ENCODE measurements at places on chromosomes 1 and 21. TPM values are rescaled to one million over a fixed set of nuclear protein-coding genes. Genes with fewer than 3 reads are reported as not detected.

- no peak overlapping the region for H3K4me3 ChIP-seq
- H3K27me3 ChIP-seq, result peaks cover 44% of the 10 kb centered on the region
- no peak for DNase-seq
- H3K27ac ChIP-seq, result no peak overlapping the region
These were observed 248.0 kb upstream of the FOXD3 start for GRCh38 chr1:63074321-63074720.

The LCE6A gene
- total RNA-seq, result not detected

- DNase-seq, result no peak
- no peak overlapping the region for H3K4me3 ChIP-seq
- H3K27ac ChIP-seq, result no peak overlapping the region
- H3K27me3 ChIP-seq, result peaks cover 4% of the 10 kb centered on the region
These were observed 265.1 kb downstream of the PTPRU start for GRCh38 chr1:29501227-29501976.

DNA sequence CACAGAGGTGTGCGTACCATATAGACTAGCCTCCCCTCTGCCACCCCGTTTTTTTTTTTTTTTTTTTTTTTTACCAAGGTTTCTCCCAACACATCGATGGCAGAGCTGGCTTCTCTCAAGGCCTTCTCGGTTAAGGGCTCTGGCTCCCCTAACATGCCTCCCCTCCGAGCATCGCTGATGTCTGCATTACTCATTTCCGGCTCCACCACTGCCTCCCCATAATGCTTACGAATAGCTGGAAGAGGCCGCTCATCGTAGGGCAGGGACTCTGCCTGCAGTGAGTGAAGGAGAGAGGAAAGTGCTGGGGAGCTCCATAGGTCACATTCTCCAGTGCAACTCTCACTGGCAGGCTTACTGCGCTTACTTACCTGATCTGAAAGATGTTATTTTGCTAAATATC is 20.6 kb downstream of the CEP104 start:
- no peaks in the 10 kb centered on the region for H3K27me3 ChIP-seq
- no peak for DNase-seq
- no peaks in the 10 kb centered on the region for H3K4me1 ChIP-seq
- H3K4me3 ChIP-seq, result no peak overlapping the region
- H3K36me3 ChIP-seq, result peaks cover 54% of the 10 kb centered on the region
- no peak overlapping the region for H3K27ac ChIP-seq

GRCh38 chr1:189499736-189500135 is 977.9 kb downstream of the BRINP3 start:
- no peaks in the 10 kb centered on the region for H3K27me3 ChIP-seq
- DNase-seq, result no peak
- H3K4me3 ChIP-seq, result no peak overlapping the region
- H3K27ac ChIP-seq, result no peak overlapping the region
- no peaks in the 10 kb centered on the region for H3K36me3 ChIP-seq

The RAB3B gene
- total RNA-seq, result not detected

- DNase-seq, result no peak
- no peak overlapping the region for H3K4me3 ChIP-seq
- H3K27me3 ChIP-seq, result peaks cover 15% of the 10 kb centered on the region
These were observed 79.5 kb upstream of the ZNF648 start for GRCh38 chr1:182141040-182141439.

DNA sequence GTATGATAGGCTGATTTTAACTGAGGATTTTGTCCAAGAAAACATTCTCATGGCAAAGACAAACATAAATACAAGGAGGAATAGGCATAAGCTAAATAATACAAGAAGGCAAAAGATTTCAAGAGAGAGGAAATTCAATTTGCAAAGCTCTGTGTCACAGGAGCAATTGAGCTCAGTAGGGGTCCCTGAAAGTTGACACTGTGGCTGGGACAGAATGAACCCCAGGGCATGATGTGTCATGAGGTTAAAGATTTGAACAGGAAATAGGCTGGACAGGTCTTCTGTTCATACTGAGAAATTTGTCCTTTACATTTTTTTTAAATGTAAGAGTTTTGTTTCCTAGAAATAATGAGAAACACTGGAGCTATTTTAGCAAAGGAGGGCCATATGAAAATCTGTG is 555.4 kb upstream of the NEGR1 start:
- no peaks in the 10 kb centered on the region for H3K4me1 ChIP-seq
- no peaks in the 10 kb centered on the region for H3K36me3 ChIP-seq

The SIK1 gene
- total RNA-seq, result 7.8 TPM

GRCh38 chr1:155729031-155729898 is 40.4 kb downstream of the DAP3 start:
- H3K27ac ChIP-seq, result peak overlapping the region; percentile 25
- no peak overlapping the region for H3K4me3 ChIP-seq
- H3K4me1 ChIP-seq, result peaks cover 1% of the 10 kb centered on the region
- peak; percentile 55 for DNase-seq

- no peak overlapping the region for H3K27ac ChIP-seq
- no peaks in the 10 kb centered on the region for H3K4me1 ChIP-seq
- H3K27me3 ChIP-seq, result peaks cover 21% of the 10 kb centered on the region
- H3K4me3 ChIP-seq, result no peak overlapping the region
- peak; percentile 60 for DNase-seq
These were observed 11.8 kb upstream of the RAB3B start for GRCh38 chr1:52002038-52002917.

DNA sequence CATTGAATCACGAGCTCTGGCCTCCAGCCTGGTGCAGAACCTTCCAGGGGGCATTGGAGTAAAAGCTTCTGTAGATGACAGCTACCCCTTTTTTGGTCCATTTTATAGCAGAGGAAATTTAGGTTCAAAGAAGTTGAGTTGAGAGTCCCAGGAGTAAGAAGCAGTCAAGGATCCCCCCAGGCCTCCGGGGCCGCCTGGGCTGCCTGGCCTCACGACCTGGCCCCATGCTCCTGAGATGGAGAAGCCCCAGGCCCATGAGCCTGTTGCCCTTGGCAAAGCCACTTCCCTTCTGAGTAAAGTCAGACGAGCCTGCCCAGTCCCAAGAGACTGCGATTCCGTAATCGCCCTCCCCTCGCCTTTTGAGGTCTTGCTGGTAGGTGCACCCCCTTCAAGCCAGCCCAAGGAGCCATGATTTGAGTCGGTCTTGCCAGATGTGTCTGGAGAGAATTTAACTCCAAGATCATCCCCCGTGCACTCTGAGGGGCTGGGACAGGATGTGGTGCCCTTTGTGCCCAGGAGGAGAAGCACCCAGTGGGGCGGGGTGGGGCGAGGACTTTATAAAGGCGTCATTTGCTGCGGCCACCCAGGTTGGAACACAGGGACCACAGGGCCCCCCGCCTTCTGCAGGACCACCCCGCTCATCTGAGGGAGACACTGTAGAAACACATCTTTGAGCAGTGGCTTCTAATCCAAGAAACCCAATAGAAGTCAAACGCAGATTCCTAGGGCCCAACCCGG is 30.1 kb downstream of the PDE9A start:
- peaks cover 53% of the 10 kb centered on the region for H3K4me1 ChIP-seq
- H3K27me3 ChIP-seq, result peaks cover 8% of the 10 kb centered on the region
- no peaks in the 10 kb centered on the region for H3K36me3 ChIP-seq
- DNase-seq, result peak; percentile 65
- peak overlapping the region; percentile 98 for H3K27ac ChIP-seq

The REN gene
- total RNA-seq, result not detected

- no peaks in the 10 kb centered on the region for H3K27me3 ChIP-seq
- DNase-seq, result no peak
- no peaks in the 10 kb centered on the region for H3K36me3 ChIP-seq
- H3K4me3 ChIP-seq, result no peak overlapping the region
- no peak overlapping the region for H3K27ac ChIP-seq
These were observed 621.4 kb downstream of the KIF26B start for GRCh38 chr1:245776139-245776538.

- H3K27me3 ChIP-seq, result no peaks in the 10 kb centered on the region
- peaks cover 4% of the 10 kb centered on the region for H3K4me1 ChIP-seq
- no peak overlapping the region for H3K4me3 ChIP-seq
- H3K27ac ChIP-seq, result no peak overlapping the region
These were observed 182.0 kb downstream of the PLA2G4A start for GRCh38 chr1:187010571-187011309.

GRCh38 chr1:213783893-213784292 is 203.9 kb upstream of the PROX1 start:
- no peaks in the 10 kb centered on the region for H3K4me1 ChIP-seq
- no peak overlapping the region for H3K27ac ChIP-seq
- H3K27me3 ChIP-seq, result peaks cover 3% of the 10 kb centered on the region

GRCh38 chr1:21586222-21586621 is 77.0 kb downstream of the ALPL start:
- no peak for DNase-seq
- no peaks in the 10 kb centered on the region for H3K4me1 ChIP-seq
- no peak overlapping the region for H3K4me3 ChIP-seq
- H3K27me3 ChIP-seq, result peaks cover 12% of the 10 kb centered on the region

Data from activated CD8-positive, alpha-beta memory T cell treated with anti-CD3 and anti-CD28 coated beads, Interleukin-2, amount 10 ng/mL, durations not matched to agents 7 days and 5 days (primary cell).